ENCODE measurements at places on chromosomes 6 and 20. TPM values are rescaled to one million over a fixed set of nuclear protein-coding genes. Genes with fewer than 3 reads are reported as not detected.

GRCh38 chr6:29743568-29743967 lies 20.3 kb downstream of the HLA-F start:
- DNase-seq: no peak

THBS2 gene
- 15.5 TPM for total RNA-seq

- no peak for DNase-seq
Measured at GRCh38 chr20:33773412-33774089, 37.6 kb upstream of the CHMP4B start.

TNNC2 gene
- 3.1 TPM for total RNA-seq

GRCh38 chr6:151092591-151092990 lies 147.2 kb upstream of the AKAP12 start:
- DNase-seq: no peak

DNA sequence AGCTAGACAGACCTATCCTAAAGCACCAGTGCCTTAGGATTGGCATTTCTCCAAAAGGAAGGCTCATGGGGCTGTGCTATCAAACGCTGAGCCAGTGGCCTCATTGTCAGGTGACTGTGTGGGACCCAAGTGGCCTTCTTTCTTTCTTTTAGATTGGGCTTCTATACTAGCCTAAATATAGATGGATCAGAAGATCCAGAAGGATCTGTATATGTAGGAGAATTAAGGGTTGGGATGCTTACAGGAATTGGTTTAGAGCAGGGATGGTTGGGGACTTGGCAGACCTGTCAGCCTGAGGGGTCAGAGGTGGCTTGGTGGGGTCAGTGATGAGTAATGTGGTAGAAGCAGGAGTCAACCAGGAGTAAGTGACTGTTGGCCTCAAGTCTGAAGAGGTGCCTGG lies 14.8 kb downstream of the ABT1 start:
- no peak for DNase-seq

GRCh38 chr20:32439132-32439829 lies 81.2 kb downstream of the ASXL1 start:
- no peak for DNase-seq

SNAP25 gene
- total RNA-seq: 0.13 TPM

DNA sequence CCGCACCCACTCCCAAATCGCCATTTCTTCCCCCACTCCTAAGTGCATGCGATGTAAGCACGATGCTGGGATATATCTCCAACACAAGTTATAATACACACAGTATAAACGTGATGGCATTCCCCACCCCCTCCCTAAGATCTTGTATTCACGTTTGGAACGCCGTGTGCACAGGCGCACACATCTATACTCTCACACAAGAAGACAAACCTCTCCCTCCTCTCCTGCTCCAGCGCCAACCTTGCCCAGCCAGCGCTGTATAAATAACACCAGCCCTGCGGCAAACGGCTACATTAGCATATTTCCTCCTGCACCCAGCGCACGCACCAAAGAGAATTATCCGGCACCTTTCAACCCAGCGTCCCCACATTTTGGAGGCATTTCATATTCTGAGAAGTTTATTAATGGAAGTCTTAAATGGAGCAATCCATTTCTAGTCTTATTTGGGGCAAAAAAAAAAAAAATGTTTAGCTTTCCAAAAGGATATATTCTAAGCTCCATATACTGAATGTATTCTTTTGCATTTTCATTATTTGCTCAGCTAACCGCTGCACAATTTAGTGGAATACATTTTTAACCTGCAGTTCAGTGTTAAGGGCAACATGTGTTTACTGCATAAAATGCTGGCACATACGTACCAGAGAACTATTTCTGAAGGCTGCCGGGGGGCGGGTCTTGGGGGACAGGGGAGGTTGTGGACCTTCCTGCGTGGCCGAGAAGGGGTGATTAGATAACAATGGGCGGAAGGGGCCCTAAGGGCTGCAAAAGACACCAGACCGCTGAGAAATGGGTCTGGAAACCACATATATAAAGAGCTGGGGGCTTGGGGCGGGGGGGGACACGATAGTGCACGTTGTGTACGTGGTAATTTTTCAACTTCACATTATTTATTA lies 1.1 kb upstream of the SLC22A23 start:
- DNase-seq: peak; percentile 55

- no peak for DNase-seq
Measured at GRCh38 chr6:106133040-106133439, 46.9 kb downstream of the PRDM1 start.

COX4I2 gene
- not detected for total RNA-seq

DEFB123 gene
- not detected for total RNA-seq

BNIP5 gene
- total RNA-seq: not detected

IPCEF1 gene
- 0.48 TPM for total RNA-seq

GRCh38 chr20:3543901-3544507 lies 73.2 kb downstream of the ATRN start:
- DNase-seq: no peak

- no peak for DNase-seq
Measured at GRCh38 chr20:57713505-57713903, 3.7 kb upstream of the PMEPA1 start.

- DNase-seq: no peak
Measured at GRCh38 chr6:150800674-150801314, 64.7 kb upstream of the MTHFD1L start.

- DNase-seq: peak; percentile 32
Measured at GRCh38 chr6:166640342-166641043, 13.4 kb upstream of the RPS6KA2 start.

GRCh38 chr6:169779092-169779815 lies 27.8 kb downstream of the ERMARD start:
- peak; percentile 10 for DNase-seq

DNA sequence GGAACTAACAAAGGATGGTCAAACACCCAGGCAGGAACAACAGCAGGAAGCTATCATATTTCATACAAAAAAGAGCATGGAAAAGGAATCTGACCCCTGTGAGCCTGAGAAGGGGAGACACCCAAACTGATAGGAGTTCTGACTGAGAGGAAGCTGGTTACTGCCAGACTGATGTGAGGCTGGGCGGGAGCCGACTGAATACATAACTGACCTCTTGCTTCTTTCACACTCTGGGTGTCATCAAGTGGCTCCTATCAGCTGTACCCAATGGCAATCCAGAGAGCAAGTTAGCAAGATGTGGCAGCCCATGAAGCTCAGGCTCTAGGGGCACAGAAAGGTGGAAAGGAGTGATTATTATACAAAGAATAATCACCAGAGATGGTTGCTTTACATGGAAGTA lies 795.1 kb upstream of the HS3ST5 start:
- no peak for DNase-seq

GRCh38 chr6:62808565-62809293 lies 402.5 kb upstream of the FKBP1C start:
- DNase-seq: no peak

DNA sequence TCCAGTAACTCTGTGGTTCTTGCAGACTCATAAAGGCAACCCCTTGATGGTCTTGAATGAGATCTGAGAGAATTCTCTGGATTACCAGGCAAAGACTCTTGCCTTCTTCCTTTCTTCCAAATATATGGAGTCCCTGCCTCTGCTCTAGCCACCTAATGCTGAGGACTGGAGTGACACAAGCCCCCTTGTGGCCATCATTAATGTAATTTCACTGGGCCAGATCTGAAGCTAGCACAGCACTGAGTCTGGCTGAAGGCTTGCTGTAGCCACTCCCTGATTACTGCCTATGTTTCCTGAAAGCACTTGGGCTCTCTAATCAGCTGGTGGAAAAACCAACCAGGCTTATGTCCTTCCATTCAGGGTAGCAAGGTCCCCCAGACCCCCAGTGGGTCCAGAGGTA lies 559.3 kb upstream of the IRAK1BP1 start:
- DNase-seq: peak; percentile 52

Measured in H9 (cell line).